ENCODE measurements at places on chromosomes 6 and 20. TPM values are rescaled to one million over a fixed set of nuclear protein-coding genes. Genes with fewer than 3 reads are reported as not detected.

The GABRR1 gene
- not detected for total RNA-seq

The STAU1 gene
- 60.5 TPM for total RNA-seq

The NKX2-4 gene
- total RNA-seq = not detected

The TRERF1 gene
- 7.5 TPM for total RNA-seq

The EPHA7 gene
- under 0.01 TPM for total RNA-seq
